ENCODE measurements at places on chromosomes 3 and 15.

DNA sequence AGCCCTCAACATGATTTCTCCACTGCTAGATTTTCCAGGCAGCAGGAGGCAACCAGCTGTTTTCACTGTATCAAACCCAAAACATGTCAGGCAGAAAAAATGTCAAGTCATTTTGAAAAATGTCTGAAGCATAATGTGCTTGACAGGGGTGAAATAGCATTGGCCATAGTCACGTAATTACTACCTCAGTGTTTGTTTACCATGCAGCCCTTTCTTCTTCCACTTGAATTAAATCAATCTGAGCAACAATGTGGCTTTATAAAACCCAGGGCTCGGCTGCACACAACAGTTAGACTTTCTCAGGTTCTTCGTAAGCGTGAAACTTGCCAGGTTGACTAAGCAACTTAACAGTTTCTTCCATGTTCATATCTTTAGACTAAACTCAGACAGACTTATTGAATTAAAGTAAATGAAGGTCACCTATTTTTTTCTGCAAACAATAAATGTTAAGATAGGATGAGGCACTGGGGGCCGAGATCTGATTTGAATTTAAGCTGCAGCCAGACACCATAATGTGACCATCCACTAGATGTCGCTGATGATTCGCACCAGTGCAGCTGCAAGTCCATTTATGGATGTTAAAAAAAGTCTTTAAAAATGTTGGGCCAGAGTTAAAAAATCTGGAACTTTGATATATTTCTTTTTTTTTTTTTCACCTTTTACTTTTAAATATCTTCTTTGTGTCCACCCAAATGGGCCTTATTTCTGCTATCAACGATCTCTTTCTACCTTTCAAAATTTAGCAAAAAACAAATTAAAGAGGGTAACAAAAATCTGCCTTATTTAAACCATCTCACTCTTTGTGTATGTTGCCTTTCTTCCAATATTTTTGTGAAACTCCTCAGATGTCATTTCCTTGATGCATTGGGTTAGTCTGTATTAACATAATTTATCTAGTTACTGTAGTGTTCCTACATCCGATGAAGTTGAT, 305.9 kb downstream of the CACNA2D3 start:
- DNase-seq: peak; percentile 42

DNA sequence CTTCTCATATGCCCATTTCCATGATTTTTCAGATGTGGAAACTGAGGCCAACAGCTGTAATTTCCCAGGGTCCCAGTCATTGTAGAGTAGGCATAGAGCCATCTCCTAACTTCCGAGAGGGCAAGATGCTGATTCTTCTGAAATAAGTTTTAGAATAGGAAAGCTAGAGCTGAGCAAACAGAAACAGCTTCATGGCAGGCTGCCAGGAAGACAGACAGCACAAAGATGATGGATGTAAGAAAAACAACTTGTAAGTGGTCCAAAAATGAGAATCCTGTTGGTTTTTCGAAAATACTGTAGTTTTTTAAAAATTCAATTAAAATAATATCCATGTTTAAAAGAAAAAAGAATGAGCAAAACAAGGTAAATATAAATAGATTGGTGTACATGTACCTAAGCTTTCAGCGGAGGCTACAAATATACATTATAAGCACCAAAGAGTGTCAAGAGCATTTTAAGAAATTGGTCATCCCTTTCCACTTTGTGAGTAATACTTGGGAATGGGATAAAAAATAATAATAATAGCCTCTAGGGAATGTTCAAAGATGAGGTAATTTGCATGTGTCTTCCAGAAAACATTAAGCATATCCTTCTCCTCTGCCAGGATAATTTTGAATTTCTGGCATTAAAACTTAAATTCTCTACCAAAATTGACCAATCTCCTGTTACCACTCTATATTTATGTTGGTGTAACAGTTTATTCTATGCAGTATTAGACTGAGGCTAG, 406.6 kb downstream of the MECOM start:
- no peak for DNase-seq

GRCh38 chr15:68311859-68312557, 34.5 kb downstream of the FEM1B start:
- DNase-seq: no peak

GRCh38 chr3:54641226-54642014, 286.4 kb downstream of the LRTM1 start:
- no peak for DNase-seq

DNA sequence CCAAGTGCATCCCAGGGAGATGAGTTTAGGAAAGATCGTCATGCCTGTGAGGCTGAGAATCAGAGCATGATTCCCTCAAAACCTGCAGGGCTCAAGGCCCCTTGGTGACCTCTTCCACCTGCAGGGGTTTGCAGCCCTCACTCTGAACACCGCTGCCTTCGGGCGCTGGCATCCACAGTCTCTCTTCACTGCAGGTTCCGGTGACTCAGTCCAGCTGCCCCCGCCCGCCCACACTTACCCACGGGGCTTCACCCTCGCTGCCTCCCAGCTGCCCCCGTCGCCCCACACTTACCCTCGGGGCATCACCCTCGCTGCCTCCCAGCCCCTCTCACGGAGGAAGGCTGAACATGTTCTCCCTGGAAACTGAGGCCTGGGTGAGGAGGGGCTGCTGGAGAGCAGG, 277.1 kb downstream of the XXYLT1 start:
- DNase-seq: no peak
